ENCODE measurements at places on chromosomes 5 and 9.

GRCh38 chr9:81552581-81552991 lies 136.8 kb downstream of the TLE1 start:
- no peak for DNase-seq

GRCh38 chr9:136075134-136075841 lies 19.8 kb downstream of the NACC2 start:
- no peak for DNase-seq

DNA sequence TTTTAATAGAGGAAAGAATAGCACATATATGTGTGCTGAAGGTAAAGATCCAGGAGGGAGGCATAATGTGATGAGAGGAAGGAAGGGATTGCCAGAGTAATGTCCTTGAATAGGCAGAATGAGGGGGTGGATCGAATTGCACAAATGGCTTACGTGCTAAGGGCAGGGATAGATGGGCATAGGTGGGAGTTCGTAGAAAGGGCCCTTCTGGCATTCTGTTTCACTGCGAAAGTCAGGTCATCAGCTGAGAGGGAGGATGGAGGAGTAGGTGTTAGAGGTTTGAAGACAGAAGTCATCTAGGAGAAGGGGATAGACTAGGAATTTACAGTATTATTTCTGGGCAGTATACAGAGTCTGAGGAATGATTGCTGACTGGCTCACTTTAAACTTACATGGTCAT lies 32.1 kb downstream of the CNOT6 start:
- DNase-seq = no peak

DNA sequence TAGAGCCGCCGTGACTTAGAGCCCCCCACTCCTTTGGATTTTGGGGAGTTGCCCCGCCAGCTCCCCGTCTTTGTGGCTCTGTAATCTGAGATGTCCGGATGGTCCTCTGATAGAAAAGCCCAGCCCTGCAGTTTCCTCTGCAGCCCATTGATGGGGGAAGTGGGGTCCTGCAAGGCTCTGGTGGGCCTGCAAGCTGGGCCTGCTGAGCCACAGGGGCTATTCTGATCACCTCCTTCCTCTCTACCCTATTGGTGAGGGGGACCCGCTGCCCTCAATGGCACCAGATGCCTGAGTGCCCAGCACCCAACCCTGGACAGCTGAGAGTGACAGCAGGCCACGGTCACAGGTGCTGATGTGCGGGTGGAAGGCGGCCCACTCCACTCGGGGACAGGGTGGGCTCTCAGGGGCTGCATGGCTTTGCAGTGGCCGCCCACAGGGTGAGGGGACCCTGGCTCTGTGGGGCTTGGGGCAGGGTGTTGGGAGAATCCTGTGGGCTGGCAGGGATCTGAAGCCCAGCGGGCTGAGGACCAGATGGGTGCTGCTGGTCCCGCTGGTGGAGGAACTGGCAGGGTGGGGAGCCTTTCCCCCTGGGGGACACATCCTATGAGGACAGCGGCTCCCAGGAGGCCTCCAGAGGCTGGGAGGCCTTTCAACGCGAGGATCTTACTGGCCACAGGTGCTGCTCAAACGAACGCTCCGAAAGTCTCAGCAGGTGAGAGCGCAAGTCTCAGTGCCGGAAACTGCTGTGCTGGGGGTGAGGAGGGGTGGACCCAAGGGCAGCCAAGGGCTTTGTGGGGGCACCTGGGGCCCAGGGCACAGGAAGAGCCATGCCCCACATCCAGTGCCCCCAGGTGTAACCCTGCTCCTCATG lies 30.0 kb upstream of the LPCAT1 start:
- DNase-seq = no peak

- DNase-seq = no peak
Measured at GRCh38 chr9:101269591-101270283, 115.1 kb downstream of the BAAT start.

DNA sequence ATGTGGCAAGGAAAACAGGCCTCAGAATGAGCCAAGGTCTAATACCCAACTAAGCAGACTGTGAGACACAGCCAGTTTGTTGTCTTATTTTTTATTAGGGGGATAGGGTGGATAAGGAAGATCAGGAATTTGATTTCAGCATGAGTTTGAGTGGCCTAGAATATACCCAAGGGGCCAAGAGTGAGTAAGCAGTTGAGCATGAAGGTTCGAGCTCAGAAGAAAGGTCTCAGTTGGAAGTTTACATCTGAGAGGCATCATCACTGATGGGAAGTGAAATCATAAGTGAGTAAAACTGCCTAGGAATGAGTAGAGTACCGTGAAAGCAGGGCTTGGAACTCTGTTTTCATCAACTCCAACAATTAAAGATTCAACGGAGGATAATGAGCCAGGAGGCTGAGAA lies 12.6 kb downstream of the PSMD5 start:
- DNase-seq = peak; percentile 68

- DNase-seq = no peak
Measured at GRCh38 chr9:121816845-121817450, 165.5 kb downstream of the DAB2IP start.

All from EL (cell line).